ENCODE measurements at places on chromosomes 5 and 9.

- DNase-seq = no peak
Measured at GRCh38 chr5:175238326-175238725, 205.7 kb downstream of the DRD1 start.

DNA sequence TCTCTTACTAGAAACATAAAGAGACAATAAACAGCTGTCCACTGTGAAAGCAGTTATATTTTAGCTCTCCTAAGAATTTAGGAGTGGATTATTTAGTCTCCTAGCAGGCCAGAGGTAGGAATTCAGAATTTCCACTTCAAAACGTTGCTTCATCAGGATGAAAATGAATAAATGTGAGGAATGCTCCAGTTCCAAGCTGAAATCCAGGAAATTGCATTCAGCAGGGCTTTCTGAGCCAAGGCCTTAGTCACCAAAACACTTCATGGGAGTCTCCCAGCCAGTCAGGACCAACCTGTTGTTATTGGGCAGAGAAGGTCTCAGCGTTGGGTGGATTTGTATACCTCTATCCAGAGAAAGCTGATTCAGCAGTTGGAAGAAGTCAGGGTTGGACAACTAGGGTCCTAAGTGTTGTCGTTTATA, 1040.3 kb downstream of the TLE1 start:
- peak; percentile 11 for DNase-seq

DNA sequence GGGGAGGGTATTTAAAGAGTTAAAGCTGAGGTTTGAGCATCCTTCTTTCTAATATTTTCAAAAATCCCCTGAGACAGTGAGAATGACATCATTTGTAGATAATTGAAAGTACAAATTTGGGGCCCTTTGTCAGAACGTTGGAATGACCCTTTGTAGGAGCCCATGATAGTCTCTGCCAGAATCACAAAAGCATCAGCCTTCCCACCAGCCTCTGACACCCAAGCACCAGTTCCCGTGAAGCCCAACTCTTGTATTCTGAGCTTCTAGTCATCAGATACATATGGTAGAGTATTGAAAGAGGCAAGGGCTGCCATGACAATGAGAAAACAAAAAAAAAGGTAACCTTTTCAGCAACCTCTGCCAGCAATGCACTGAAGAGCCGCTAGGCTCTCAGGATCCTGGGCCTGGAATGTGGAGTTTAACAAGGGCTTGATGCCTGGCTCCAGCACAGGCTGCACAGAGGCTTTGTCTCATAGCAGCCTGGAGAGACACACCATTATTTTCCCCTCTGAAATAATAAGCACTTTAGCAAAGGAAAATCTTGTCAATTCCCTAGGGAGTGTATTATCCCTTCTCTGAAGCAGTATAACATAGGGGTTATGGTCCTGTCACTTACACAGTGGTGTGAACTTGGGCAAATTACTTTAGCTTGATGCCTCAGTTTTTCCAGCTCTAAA, 114.4 kb downstream of the ZNF608 start:
- no peak for DNase-seq

GRCh38 chr5:104998169-104998568, 1435.6 kb upstream of the NUDT12 start:
- DNase-seq = no peak

DNA sequence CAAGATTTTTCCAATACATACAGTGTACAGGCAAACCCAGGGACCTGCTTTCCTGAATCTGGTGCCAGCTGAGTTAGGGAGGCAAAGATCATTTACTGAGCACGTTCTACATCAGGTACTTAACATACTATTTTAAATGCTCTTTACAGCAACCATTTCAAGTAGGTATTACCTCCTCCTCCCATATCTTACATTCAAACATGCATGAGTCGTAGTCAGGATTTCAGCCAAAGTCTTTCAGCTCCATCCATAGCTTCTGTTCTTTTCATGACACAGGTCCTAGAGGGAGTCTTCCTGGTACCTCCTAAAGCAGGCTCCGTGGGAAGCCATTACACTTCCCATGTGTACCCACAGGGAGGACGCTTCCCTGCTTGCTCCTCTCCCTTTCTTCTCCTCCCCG, 11.7 kb downstream of the KCNV2 start:
- no peak for DNase-seq

DNA sequence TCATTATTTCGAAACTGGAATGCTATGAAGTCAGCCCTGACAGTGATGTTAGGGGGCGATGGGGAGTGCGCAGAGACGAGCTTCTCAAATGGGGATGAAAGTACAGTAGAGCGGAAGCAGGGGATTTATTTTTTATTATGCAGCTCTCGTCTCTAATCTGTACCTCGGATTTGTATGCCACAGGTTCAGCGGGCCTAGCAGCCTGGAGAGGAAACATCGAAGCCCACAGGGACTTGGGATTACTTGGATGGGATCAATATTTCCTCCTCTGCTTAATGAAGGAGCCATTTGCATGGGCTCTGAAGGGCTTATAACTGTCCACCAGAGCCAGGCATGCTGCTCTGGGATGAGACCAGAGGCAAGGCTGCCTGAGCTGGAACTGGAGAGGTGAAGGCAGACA, 133.5 kb upstream of the RAPGEF1 start:
- DNase-seq = no peak

- no peak for DNase-seq
Measured at GRCh38 chr9:89916001-89916597, 311.3 kb downstream of the GADD45G start.

DNA sequence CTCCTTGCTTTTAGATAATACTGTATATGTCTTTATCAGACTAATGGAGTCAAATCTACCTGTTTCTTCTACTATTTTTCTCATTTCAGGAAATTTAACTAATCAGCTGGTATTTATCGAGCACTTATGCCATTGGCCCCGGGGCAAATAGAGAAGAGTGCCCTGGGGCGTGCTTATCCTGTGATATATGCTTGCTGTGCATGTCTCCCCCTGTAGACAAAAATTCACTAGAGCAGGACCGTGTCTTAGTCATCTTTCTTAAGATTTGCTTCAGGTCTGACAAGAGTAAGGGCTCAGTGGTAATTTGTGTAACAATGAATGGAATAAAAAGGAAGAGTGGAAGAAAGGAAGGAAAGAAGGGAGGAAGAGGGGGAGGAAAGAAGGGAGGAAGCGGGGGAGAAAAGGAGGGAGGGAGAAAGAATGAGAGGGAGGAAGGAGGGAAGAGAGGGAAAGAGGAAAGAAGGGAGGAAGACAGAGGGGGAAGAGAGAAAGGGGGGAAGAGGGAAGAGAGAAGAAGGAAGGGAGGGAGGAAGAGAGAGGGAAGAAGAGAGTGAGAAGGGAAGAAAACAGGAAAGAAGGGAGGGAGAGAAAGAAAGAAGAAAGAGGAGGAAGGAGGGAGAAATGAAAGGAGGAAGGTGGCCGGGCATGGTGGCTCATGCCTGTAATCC, 295.7 kb upstream of the PANK3 start:
- DNase-seq = no peak

DNA sequence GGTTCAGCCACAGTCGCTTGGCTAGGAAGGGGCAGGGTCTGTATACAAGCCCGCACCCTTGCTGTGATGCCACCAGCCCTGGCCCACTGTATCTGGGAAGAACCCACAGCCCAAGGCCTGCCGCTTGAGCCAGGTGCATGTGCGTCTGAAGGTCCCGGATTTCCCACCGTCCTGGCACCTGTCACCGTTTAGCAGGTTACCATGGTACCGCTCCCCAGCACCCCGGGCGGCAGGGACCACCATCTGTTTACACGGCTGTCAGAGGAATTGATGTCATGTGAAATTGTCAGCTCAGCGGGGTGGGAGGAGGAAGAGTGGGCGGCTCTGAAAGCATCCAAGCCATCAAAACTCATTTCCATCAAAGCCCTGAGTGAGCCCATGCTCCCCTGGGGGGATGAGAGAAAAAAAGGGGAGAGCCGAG, 92.7 kb downstream of the HRH2 start:
- DNase-seq = no peak

DNA sequence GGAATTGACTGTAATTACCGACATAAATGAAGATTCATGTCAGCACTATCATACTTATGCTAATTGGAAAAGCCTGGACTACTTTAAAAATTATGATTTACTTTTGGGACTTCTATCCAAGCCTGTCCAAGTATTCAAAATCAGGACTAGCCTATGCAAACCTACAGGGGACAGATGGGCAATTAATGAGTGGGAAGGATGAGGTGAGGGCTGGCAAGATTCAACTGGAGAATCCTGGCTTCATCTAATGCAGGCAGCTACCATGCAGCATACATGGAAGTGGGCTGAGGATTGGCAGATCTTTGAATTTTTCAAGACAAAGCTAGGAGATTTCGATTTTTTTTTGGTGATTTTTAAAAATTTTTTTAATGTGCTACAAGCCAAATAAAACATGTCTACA, 532.6 kb downstream of the CSNK1G3 start:
- DNase-seq = no peak
